Dermis microvascular lymphatic vessel endothelial cell (primary cell): ENCODE measurements at places on chromosomes 3 and 15.
A peak's percentile ranks its signal among the peaks of the same experiment; 100 is the strongest.

GRCh38 chr3:115832265-115832664 is 209.0 kb downstream of the GAP43 start:
- DNase-seq: no peak

GRCh38 chr3:73707772-73708171 is 83.0 kb upstream of the PDZRN3 start:
- DNase-seq: no peak

DNA sequence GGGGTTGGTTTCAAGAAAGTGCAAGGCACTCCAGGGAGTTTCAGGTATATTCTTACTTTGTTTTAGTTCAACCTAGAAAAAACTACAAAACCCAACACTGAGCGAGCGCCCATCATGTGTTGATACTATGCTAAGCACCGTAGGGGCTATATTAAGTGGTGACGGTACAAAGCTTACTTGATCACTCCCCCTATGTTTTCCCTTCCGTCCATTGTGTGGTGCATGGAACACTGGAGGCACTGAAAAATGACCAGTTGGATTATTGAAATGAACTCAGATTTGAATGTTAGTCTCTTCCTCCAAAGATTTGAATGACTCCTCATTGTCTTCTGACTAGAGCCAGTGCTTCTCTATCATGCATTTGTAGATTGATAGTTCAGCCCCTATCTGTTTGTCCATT is 6.6 kb downstream of the MYZAP start:
- DNase-seq: peak; percentile 51

GRCh38 chr15:67559158-67559557 is 16.7 kb downstream of the MAP2K5 start:
- DNase-seq: no peak

GRCh38 chr15:96125721-96126415 is 204.6 kb upstream of the NR2F2 start:
- no peak for DNase-seq

DNA sequence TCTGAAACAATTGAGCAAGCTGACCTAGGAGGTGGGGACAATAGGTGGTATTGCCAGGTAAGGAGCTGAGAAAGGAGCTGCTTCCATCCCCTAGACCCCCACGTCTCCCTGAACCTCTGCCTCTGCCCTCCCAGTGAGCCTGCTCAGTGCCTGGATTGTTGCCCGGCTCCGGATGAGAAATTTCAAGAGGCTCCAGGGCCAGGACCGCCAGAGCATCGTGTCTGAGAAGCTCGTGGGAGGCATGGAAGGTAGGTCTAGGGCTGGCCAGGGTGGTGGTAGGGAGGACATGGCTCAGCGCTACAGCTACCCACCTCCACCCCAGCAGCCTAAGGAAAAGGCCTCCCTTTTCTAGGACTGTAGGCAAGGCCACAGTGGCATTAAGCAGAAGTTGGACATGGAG is 13.3 kb downstream of the DUOX1 start:
- DNase-seq: no peak

- DNase-seq: no peak
Measured at GRCh38 chr3:71078723-71079525, 504.6 kb downstream of the FOXP1 start.

GRCh38 chr15:99105514-99106341 is 848 bp downstream of the SYNM start:
- peak; percentile 78 for DNase-seq

GRCh38 chr3:190048932-190049441 is 71.7 kb downstream of the P3H2 start:
- peak; percentile 57 for DNase-seq

GRCh38 chr15:20355256-20355868 is 186.2 kb downstream of the GOLGA6L6 start:
- no peak for DNase-seq

GRCh38 chr15:65923264-65923663 is 54.0 kb downstream of the RAB11A start:
- no peak for DNase-seq

DNA sequence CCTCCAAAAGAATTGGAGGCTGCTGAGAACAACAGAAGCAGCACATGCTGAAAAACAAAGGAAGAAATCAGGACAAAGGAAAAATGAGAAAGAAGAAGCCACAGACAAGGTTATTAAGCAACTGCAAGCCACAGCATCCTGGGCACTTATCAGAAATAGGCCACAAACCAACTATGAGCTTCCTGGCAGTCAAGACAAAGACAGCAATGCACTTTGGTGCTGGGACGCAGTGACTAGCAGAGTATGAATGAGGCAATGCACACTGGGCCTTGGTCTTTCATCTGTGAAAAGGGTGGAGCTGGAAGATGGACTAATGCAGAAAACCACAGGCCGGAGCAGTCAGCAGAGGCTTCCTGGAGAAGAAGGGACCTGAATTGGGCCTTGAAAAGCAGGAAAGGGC is 56.0 kb upstream of the LINGO1 start:
- no peak for DNase-seq

GRCh38 chr3:126792998-126793397 is 89.0 kb downstream of the CHCHD6 start:
- no peak for DNase-seq

GRCh38 chr3:186950402-186951093 is 20.2 kb downstream of the ST6GAL1 start:
- DNase-seq: no peak

DNA sequence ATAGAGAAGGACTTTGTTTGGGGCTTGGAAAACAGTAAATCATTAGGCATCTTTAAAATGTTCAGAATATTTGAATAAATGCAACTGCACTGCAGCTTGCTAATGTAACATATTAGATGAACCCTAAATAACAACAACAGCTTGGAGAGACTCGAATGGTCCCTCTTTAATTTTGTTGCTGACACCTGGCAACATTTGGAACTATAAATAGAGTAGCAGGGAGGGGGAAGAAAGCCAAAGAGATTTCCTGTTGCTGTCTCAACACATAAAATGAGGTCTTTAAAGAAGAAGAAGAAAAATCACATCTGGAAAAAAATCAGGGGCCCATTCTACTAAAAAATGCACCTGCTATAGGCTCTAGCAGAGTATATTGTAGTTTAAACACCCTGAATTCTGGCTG is 49.9 kb upstream of the DPPA4 start:
- no peak for DNase-seq

GRCh38 chr3:131849616-131850015 is 185.2 kb downstream of the CPNE4 start:
- no peak for DNase-seq

GRCh38 chr3:171813897-171814460 is 3.7 kb upstream of the PLD1 start:
- DNase-seq: peak; percentile 63

- DNase-seq: no peak
Measured at GRCh38 chr3:13376091-13376490, 44.0 kb downstream of the NUP210 start.

GRCh38 chr3:182892226-182892625 is 88.1 kb downstream of the DCUN1D1 start:
- no peak for DNase-seq

DNA sequence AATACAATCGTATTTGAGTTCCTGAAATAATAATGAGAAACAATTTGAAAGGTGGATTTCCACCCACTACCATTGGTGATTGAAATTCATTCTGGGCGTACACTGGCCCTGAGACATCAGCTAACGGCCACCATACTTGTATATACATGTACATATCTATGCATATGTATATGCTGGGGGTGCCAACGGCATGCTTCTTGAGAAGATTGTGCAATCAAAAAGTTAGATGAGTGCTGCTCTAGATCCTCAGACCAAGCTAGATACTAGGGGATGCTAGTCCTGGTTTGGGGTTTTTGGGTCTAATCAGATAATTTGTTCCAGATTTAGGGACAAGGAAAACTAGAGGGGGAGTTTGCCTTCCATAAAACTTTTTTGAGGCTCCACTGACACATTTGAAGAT is 2.9 kb downstream of the TMEM40 start:
- DNase-seq: no peak

GRCh38 chr3:30596152-30596551 is 10.2 kb upstream of the TGFBR2 start:
- DNase-seq: no peak

GRCh38 chr3:165464736-165465135 is 268.6 kb upstream of the SLITRK3 start:
- no peak for DNase-seq

GRCh38 chr15:69232144-69232543 is 66.6 kb upstream of the PAQR5 start:
- no peak for DNase-seq

- DNase-seq: no peak
Measured at GRCh38 chr3:115975353-115975752, 352.0 kb downstream of the GAP43 start.

GRCh38 chr15:29452881-29453731 is 183.5 kb upstream of the NSMCE3 start:
- DNase-seq: no peak

DNA sequence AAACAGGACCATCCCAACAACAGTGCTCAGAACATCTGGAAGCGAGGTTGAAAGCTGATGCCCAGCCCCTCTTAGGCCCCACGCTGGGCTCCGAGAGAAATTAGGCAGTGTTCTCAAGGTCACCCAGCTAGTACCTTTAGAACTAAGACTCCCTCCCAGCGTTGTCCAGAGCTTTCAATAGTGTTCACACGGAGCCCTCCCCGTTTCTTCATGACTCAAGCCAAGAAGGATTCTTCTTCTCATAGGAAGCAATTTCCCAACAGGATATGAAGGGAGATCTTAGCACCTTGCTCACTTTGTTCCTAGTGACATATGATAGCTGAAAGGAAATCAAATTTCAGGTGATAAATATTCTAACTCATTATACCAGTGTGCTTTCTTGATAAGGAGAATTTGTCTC is 244.2 kb upstream of the ST8SIA2 start:
- DNase-seq: no peak

GRCh38 chr3:72355168-72355567 is 493.1 kb downstream of the SHQ1 start:
- DNase-seq: no peak

- DNase-seq: no peak
Measured at GRCh38 chr3:73729969-73730440, 105.3 kb upstream of the PDZRN3 start.

DNA sequence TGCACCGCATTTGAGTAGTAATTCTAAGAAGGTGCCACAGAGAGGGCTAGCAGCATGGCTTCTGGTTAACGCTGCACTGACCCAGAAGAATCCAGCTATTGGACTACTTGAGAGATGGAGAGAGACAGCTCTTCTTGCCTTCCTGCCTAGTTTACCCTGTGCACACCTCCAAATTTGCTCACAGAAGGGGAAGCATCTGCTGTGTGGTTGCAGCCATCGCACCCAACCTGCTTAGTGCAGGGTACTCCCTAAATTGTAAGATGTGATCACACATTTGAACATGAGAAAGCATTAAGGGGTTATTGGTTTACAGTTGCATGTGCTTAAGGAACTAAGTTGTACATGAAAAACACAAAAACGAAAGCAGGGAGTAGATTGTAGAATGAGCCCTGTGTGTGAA is 122.1 kb downstream of the FOXB1 start:
- DNase-seq: no peak

- no peak for DNase-seq
Measured at GRCh38 chr3:46395210-46395661, 11.6 kb downstream of the CCR5AS start.

DNA sequence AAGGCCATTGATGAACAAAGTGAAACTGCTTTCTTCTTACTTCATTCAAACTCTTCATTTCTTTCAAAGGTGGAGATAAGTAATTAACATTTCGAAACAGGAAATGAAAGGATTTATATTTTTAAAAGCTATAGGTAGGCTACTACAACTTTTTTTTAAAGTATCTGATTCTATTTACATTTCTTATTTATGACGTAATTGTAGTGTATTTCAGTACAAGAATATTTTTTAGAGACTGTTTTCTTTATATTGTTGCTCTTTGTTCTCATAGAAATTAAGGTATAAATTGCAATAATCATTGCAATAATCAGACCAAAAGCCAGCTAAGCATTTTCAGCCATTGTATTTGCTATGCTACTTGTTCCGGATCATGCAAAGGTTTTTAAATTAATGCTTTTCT is 13.7 kb downstream of the ZFAND6 start:
- DNase-seq: no peak

DNA sequence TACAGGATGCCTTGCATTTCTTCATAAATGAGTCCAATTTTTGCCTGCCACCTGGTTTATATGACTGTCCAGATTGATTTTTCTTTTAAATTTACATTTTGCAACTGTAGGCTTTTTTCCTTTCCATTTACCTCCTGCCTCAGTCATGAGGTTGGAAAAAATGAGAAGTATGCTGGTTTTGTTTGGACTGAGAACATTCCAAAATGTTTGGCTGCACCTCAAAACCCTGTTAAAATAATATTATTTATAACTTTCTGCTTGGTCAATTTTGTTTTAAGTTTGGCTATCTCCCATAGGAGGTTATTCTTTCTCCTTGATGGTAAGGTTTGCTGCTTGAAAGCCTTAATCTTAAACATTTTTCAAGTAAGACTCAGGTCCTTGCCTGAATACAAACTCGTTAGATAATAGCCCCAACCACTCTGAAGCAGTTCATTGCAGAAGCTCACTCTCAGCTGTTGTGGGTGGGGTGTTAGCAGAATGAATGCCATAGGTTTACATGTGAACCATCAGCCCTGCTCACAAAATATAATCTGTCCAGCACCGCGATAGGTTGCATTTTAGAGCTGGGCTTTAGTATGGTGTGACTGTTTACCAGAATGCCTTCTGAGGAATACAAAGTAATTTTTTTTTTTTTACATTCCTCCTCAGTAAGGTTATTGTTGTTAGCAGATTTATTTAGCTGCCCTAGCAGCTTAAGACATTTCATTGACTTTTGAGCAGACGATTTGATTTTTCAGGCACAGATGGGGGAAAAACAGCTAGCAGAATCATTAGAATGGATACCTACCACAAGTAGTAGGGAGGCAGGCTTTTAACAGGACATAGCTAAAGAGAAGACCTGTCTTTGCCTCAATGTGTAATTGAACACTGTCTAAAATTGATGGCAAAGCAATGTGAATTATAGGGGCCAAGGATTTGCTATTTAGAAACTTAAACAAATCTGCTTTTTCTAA is 630.8 kb upstream of the KCNMB2 start:
- peak; percentile 19 for DNase-seq

DNA sequence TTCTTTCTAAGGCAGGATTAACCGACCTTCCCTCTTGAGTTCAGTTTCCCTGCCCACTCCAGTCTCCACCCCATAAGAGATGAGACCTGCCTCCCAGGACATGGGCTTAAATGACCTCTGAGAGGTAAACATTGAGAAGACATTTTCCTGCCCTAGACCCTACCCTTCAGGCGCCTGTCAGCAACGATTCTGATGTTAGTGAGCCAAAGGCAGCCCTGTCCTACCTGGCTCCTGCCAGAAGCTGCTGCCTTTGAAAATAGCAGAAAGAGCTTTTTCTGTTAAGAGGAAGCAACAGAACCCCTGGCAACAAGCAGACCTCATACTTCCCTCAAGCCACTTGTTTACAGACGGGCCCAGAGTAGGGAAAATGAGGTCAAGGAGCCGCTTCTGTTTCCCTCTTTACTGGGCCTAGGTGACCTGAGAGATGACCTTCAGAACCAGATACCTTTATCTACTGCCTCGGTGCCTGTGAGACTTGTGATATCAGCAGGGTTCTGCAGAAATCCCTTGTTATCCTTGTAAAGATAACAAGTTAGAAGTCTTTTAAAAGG is 52.0 kb downstream of the CD200R1L start:
- no peak for DNase-seq
